ENCODE measurements at places on chromosomes 12 and 14. TPM values are rescaled to one million over a fixed set of nuclear protein-coding genes. Genes with fewer than 3 reads are reported as not detected.

Gene IL23A
- total RNA-seq, result 0.84 TPM

Gene VRTN
- not detected for total RNA-seq

Gene KRT2
- total RNA-seq, result not detected

Gene C12orf54
- not detected for total RNA-seq

Gene GZMH
- 20.8 TPM for total RNA-seq

Gene COL2A1
- not detected for total RNA-seq

Gene SIX4
- not detected for total RNA-seq

- no peaks in the 10 kb centered on the region for H3K36me3 ChIP-seq
- DNase-seq, result no peak
- peaks cover 8% of the 10 kb centered on the region for H3K27me3 ChIP-seq
- H3K4me1 ChIP-seq, result peaks cover 36% of the 10 kb centered on the region
- H3K27ac ChIP-seq, result peak overlapping the region; percentile 3
These were observed 15.4 kb downstream of the TMEM52B start for GRCh38 chr12:10194160-10194670.

GRCh38 chr12:92234533-92234932 is 88.9 kb upstream of the BTG1 start:
- DNase-seq, result no peak
- no peaks in the 10 kb centered on the region for H3K4me1 ChIP-seq
- H3K4me3 ChIP-seq, result no peak overlapping the region
- H3K36me3 ChIP-seq, result no peaks in the 10 kb centered on the region
- no peaks in the 10 kb centered on the region for H3K27me3 ChIP-seq
- H3K27ac ChIP-seq, result no peak overlapping the region

DNA sequence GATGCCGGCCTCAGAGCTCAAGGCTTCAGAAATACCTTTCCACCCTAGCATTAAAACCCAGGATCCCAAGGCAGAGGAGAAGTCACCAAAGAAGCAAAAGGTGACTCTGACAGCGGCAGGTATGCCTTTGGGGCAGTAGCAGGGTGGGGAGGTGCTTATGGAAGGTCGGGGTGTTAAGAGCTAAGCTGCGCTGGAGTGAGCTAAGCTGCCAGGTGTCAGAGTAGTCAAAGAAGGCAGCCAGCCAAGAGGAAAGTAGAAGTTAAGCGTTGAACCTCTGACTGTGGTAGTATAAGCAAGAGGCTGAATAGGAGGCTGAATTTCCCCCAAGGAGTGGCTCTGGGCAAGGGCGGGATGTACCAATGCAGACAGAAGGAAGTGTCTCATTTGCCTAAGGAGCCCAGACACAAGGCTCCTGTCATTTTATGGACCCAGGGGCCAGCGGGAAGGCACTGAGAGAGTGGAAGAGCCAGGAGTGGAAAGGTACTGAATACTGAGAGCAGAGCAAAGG is 29.2 kb downstream of the DYRK4 start:
- no peak overlapping the region for H3K4me3 ChIP-seq
- no peak for DNase-seq
- no peaks in the 10 kb centered on the region for H3K4me1 ChIP-seq

- H3K27ac ChIP-seq, result peak overlapping the region; percentile 3
- no peaks in the 10 kb centered on the region for H3K4me1 ChIP-seq
- no peak overlapping the region for H3K4me3 ChIP-seq
- H3K36me3 ChIP-seq, result no peaks in the 10 kb centered on the region
- H3K27me3 ChIP-seq, result peaks cover 22% of the 10 kb centered on the region
These were observed 107.0 kb downstream of the HELB start for GRCh38 chr12:66409195-66409871.

GRCh38 chr14:103656031-103656755 is 27.2 kb downstream of the KLC1 start:
- H3K4me1 ChIP-seq, result peaks cover 28% of the 10 kb centered on the region
- DNase-seq, result no peak
- no peak overlapping the region for H3K27ac ChIP-seq
- H3K27me3 ChIP-seq, result no peaks in the 10 kb centered on the region

- no peak for DNase-seq
- H3K36me3 ChIP-seq, result no peaks in the 10 kb centered on the region
- H3K27me3 ChIP-seq, result no peaks in the 10 kb centered on the region
- peak overlapping the region; percentile 93 for H3K27ac ChIP-seq
- H3K4me3 ChIP-seq, result peak overlapping the region; percentile 97
These were observed 2.5 kb downstream of the FUT8 start for GRCh38 chr14:65414961-65415589.

DNA sequence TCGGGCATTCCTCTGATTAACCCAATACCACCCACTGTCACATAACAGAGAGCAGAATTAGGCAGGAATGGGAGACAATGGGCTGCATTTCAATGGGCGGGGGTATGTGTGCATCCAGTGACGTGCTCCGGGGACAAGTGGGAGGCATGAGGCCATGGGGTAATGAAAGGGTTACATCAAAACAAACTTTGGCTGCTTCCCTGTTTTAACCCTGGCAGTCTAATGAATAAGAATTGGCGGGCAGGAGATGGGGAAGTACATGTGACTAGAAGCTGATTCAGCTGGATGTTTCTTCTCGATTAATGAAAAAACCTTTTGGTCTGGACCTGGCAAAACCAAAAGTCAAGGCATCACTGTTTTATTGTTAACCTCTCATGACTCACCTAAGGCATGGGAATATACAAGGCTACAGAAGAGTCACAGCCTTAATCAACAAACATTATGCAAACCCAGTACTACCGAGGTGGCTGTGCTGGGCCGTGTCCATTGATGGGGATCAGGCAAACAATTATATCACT is 44.2 kb downstream of the SOCS2 start:
- H3K27ac ChIP-seq, result no peak overlapping the region
- no peak for DNase-seq
- H3K36me3 ChIP-seq, result no peaks in the 10 kb centered on the region
- peaks cover 20% of the 10 kb centered on the region for H3K27me3 ChIP-seq

DNA sequence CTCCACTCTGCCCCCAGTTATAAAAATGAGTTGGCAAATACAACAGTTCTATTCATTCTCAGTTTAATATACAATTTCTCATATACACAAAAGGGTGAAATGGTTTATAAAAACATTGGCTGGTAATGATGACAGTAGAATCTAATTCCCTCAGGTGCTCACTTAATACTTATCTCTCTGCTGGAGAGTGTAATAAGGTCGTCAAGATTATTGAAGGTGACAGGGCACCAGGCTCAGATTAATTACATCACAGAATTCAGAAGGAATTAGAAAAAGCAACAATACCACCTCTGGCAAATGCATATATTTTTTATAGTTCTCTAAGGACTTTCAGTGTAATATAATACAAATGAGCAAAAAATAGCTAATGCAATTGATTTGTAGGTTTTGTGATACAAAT is 42.3 kb downstream of the ATXN7L3B start:
- no peak overlapping the region for H3K27ac ChIP-seq
- H3K4me1 ChIP-seq, result no peaks in the 10 kb centered on the region
- H3K36me3 ChIP-seq, result no peaks in the 10 kb centered on the region
- H3K4me3 ChIP-seq, result no peak overlapping the region
- peaks cover 18% of the 10 kb centered on the region for H3K27me3 ChIP-seq

DNA sequence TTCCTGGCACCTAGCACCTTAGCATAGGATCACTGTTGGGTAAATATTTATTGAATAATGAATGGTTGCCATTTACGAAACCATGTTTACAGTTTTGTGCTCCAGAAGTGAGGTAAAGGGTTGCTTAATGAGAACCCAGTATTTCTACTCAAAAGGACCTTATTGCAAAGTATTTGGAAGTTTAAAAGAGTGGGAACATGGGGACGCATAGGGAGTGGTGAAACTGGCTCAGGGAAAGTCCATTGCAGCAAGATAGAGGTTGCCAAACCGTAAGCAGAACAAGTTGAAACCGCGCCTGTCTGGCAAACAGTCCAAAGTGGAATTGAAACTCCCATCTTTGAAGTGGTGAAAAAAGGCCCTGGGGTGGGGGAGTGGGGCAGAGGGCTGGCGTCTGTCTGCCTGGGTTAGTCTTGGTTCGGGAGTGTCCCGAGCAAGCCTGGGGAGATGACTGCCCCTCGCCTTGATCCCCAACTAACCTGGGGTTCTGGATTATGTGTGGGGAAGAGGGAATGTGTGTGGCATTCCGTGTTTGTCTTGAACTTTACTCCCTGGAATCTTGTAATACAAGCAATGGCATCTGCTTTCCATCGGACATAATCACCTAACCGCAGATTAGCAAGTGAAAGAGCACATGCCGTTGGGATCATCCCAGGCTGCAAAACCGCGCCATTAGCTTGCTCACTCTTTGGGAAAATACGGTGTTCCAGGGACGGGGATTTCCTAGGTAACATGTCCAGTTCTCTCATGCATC is 7.2 kb downstream of the ALDH2 start:
- H3K4me1 ChIP-seq, result no peaks in the 10 kb centered on the region
- H3K36me3 ChIP-seq, result no peaks in the 10 kb centered on the region
- no peak overlapping the region for H3K4me3 ChIP-seq
- H3K27ac ChIP-seq, result no peak overlapping the region
- no peak for DNase-seq

DNA sequence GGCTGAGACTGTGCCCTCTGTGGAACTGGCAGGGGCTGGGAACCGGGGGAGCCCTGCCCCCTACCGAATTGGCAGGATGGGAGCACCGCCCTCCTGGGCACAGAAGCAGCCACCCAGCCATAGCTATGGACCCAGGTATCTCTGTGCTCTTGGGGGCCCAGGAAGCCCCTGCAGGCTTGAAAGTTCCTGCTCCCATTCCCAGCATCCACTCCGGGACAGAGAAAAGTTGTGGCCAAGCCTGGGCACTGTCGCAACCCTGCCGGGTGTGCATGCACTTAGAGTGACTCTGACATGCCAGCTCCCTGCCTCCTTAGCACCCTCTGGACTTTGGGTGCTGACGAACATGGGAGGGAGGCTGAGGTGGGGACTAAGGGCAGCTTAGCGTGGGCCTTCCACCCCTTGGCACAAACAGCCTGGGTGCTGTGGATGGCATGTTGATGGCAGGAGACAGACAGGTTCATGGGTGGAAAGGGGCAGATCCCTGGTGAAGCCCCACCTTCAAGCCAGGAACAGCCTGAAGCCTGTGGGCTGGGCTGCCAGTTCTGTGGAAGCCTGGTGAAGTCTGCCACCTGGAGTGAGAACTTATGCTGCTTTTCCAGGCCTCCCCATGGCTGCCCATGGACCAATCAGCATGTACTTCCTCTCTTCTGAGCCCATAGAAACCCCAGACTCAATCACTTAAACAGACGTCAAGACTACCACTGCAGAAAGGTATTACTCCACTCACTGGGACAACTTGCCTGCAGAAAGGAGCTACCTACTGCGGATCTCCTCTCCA is 279.0 kb downstream of the ATXN7L3B start:
- no peak overlapping the region for H3K4me3 ChIP-seq
- H3K27ac ChIP-seq, result no peak overlapping the region
- H3K4me1 ChIP-seq, result no peaks in the 10 kb centered on the region
- no peaks in the 10 kb centered on the region for H3K36me3 ChIP-seq

DNA sequence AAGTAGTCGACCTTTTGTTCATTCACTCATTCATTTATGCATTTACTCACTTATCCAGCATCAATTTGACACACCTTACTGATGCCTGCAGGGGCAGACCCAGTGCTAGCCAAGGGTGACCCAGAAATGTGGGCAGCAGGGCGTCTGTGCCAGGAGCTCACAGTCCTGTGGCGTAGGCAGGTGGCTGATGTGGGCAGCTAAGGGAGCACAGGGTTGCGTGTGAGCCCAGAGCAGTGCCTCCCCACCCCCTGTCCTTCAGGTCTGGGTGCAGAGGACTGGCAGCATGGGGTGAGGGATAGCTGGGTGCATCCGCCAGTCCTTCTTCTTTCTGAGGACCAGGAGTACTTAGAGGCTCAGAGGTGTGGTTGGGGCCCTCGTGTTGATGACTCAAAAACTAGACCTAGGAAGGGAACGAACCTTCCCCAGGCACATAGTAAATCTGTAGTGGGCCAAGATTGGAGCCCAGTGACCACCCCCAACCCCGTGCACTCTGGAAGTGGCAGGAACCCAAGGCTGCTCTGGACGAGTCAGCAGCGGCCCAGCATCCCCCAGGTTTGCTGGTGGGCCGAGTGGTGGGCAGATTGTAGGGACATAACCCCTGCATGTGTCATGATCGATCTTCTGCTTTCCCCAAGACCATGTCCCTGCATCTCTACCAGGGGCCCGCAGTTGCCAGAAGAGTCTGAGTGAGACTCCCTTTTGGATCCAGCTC is 63.9 kb downstream of the BEGAIN start:
- no peak for DNase-seq
- no peaks in the 10 kb centered on the region for H3K36me3 ChIP-seq
- no peaks in the 10 kb centered on the region for H3K27me3 ChIP-seq
- no peak overlapping the region for H3K27ac ChIP-seq

DNA sequence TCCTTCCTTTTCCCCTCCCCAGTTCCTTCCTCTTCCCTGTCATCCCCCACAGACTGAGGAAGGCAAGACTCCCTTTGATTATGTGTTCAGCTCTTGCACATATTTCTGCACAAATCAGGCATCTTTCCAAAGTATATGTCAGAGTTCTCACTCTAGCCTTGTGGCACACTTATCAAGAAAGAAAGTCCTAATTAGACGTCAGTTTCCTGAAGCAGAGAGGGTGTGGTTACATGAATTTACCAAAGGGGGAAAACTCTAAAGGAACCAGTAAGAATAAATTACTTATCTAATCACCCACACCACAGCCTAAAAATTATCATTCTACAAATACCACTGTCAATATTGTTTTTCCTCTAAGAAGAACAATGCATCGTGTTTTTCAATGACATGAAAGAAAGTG is 120.7 kb upstream of the GRIP1 start:
- H3K27ac ChIP-seq, result no peak overlapping the region
- peaks cover 5% of the 10 kb centered on the region for H3K4me1 ChIP-seq
- no peak for DNase-seq
- no peaks in the 10 kb centered on the region for H3K36me3 ChIP-seq
- peaks cover 7% of the 10 kb centered on the region for H3K27me3 ChIP-seq

GRCh38 chr12:10940389-10940788 is 1.3 kb upstream of the TAS2R14 start:
- H3K4me3 ChIP-seq, result no peak overlapping the region
- H3K27me3 ChIP-seq, result no peaks in the 10 kb centered on the region
- DNase-seq, result no peak
- H3K27ac ChIP-seq, result no peak overlapping the region
- no peaks in the 10 kb centered on the region for H3K36me3 ChIP-seq

- no peaks in the 10 kb centered on the region for H3K27me3 ChIP-seq
- peak overlapping the region; percentile 91 for H3K27ac ChIP-seq
- H3K4me3 ChIP-seq, result peak overlapping the region; percentile 80
- H3K36me3 ChIP-seq, result peaks cover 13% of the 10 kb centered on the region
- H3K4me1 ChIP-seq, result peaks cover 32% of the 10 kb centered on the region
These were observed 17.5 kb downstream of the NIN start for GRCh38 chr14:50813544-50813863.

GRCh38 chr12:104279164-104279563 is 24.4 kb upstream of the EID3 start:
- no peak overlapping the region for H3K4me3 ChIP-seq
- no peak overlapping the region for H3K27ac ChIP-seq
- peaks cover 20% of the 10 kb centered on the region for H3K27me3 ChIP-seq
- no peaks in the 10 kb centered on the region for H3K36me3 ChIP-seq

GRCh38 chr14:22096514-22096895 is 422.9 kb upstream of the OR4E1 start:
- H3K27me3 ChIP-seq, result no peaks in the 10 kb centered on the region
- peaks cover 5% of the 10 kb centered on the region for H3K4me1 ChIP-seq
- peak overlapping the region; percentile 37 for H3K27ac ChIP-seq
- H3K4me3 ChIP-seq, result peak overlapping the region; percentile 66
- no peaks in the 10 kb centered on the region for H3K36me3 ChIP-seq
- no peak for DNase-seq

GRCh38 chr12:53713516-53713915 is 13.7 kb downstream of the CALCOCO1 start:
- H3K4me1 ChIP-seq, result no peaks in the 10 kb centered on the region
- H3K27me3 ChIP-seq, result no peaks in the 10 kb centered on the region
- H3K4me3 ChIP-seq, result no peak overlapping the region
- DNase-seq, result no peak

Data from natural killer cell treated with Interleukin-12 subunit alpha and Interleukin-12 subunit beta and Interleukin-15 and Interleukin-18, amount 100 ng/mL, for 72 hours (primary cell).